ENCODE measurements at places on chromosomes 11 and 22.

GRCh38 chr11:128809128-128809527, 58.0 kb downstream of the KCNJ1 start:
- no peak for DNase-seq

- no peak for DNase-seq
Measured at GRCh38 chr11:45253640-45254039, 32.5 kb downstream of the SYT13 start.

- no peak for DNase-seq
Measured at GRCh38 chr11:109304159-109304558, 117.8 kb upstream of the C11orf87 start.

DNA sequence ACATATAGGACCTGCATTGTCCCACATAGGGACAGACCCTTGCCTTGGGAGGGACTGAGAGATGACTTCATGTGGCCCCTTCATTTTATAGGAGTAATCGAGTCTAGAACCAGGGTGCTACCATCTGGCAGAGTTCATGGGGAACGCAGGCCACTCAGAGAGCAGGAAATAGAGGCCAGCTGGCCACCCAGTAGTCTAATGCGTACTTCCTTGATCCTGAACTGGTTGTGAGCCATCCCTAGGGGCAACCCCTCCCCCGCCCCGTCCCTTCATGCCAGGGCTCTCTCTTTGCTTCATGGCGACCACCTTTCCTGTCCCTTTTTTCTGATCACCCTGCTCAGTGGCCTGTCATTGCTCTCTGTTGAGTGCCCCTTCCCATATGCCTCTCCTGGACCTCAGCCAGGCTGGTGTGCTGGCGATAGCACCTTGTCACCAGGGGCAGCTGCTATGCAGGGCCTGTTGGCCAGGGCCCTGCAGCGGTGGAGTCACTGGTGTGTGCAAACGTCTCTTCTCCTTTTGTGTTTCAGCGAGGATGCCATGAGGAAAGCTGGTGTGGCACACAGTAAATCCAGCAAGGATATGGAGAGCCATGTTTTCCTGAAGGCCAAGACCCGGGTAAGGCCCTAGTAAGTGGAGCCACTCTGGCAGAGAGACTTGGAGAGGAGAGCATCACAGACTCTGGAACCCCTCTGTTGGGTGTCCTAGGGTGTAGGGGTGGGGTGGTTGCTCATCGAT, 29.3 kb downstream of the MED15 start:
- no peak for DNase-seq

DNA sequence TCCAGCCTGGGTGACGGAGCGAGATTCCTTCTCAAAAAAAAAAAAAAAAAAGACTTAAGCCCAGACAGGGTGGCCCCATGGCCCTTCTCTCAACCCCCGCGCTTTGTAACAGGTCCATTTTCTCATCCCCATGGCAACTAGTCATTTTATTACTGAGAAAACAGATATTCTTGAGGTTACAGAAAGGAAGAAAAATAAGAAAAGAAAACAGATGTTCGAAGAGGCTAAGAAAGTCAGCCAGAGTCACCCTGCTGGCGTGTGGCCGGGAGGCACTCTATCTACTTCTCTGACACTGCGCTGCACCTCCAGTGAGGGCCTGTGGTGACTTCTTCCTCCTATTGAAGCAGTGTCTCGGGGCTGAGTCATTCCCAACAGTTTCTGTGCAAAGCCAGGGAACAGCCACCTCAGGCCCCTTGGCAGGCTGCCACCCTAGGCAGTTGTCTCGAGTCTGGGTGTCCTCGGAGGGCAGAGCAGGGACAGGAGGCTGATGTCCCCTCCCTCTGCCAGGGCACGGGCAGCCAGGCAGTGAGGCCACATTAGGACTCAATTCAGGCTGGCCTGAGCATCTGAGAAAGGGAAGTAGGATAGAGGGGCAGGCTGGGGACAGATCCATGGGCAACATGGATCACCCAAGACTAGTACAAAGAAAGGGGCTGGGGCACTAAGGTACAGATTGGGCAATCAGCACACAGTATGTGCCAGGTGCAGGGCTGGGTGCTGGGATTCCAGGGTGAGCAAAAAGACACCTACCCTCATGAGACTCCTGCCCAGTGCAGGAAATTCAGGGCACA, 16.4 kb upstream of the SYVN1 start:
- no peak for DNase-seq

GRCh38 chr11:120574876-120575275, 63.3 kb downstream of the GRIK4 start:
- no peak for DNase-seq

- no peak for DNase-seq
Measured at GRCh38 chr11:35363854-35364780, 55.2 kb downstream of the SLC1A2 start.
